Right ventricle myocardium inferior (tissue), 1 donor: ENCODE measurements at places on chromosomes 11 and 22. TPM values are rescaled to one million over a fixed set of nuclear protein-coding genes. Genes with fewer than 3 reads are reported as not detected.

TREH gene
- not detected for total RNA-seq

OR51E2 gene
- total RNA-seq, result 0.30 TPM

DEUP1 gene
- not detected for total RNA-seq

- no peak for DNase-seq
These were observed 34.9 kb upstream of the WEE1 start for GRCh38 chr11:9538548-9538947.

GRCh38 chr11:17351172-17351509 lies 459 bp upstream of the NCR3LG1 start:
- no peak for DNase-seq

DNA sequence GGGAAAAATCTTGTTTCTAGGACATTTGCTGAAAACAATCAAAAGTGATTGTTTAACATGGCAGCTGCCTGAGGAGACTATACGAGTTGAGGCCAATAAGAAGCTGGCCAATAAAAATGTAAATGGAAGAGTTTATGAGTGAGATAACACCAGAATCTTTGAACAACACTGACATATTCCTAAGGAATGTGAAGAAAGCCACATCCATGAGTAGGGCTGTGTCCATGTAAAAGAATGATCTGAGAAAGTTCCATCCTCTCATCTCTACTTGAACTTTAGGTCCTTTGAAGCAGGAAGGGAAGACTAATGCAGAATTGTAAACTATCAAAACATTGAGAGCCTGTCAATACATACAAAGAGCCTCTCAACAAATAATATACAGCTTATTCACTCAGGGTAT lies 6.9 kb upstream of the CHORDC1 start:
- no peak for DNase-seq
